ENCODE measurements at places on chromosomes 5 and 9.

DNA sequence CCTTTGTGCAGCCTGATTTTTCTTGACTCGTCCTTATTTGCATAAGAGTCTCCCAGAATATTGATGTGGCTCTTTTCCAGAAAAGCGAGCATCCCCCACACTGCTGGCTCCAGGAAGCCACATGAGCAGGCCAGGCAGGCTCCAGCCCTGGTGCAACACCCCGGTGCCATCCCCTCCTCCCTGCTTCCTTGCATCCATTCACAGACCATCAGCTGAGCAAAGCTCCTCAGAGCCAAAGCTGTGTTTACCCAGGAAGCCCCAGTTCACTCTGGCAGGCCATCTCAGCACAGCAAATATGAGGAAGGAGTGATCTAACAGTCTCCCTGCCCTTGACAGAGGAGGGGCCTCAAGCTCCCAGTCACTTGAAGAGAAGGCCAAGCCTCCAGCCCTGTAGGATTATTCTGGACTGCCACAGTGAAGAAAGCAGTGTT, 34.4 kb downstream of the INSYN2B start:
- no peak for DNase-seq

DNA sequence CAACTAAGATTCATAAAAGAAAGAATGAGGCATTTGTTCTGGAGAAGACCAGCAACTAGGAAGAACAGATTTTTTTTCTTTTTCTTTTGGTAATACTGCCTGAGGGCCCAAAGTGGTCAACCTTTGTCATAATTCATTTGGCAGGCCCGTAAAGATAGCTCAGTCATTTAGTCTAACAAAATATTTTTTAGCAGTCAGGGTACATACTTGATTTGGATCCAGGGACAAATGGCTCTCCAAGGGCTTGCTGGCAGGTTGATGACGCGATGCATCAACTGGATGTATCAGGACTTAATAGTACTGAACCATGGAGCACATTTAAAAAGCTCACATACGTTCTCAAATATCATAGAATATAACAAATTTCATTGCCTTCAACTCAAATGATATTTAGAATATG, 203.4 kb upstream of the ZNF608 start:
- no peak for DNase-seq

DNA sequence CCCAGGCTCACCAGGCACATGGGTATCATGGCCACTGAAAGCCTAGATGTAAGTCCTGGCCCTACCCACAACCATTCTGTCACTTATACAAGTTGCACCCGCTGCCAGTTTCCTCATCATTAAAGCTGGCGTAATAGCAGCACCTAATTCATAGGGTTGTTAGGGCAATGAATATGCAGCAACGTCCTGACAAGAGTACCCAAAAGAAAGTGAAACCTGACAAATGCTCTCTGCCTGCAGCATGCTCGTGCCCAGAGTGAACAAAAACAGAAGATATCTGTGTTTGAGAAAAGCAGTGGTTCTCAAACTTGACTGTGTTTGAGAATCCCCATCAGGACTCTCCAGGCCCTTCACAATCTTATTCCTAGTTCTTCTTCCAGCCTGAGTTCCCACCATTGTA, 632.4 kb downstream of the SEMA5A start:
- DNase-seq = no peak

GRCh38 chr5:156934450-156935211, 28.4 kb downstream of the TIMD4 start:
- peak; percentile 36 for DNase-seq

DNA sequence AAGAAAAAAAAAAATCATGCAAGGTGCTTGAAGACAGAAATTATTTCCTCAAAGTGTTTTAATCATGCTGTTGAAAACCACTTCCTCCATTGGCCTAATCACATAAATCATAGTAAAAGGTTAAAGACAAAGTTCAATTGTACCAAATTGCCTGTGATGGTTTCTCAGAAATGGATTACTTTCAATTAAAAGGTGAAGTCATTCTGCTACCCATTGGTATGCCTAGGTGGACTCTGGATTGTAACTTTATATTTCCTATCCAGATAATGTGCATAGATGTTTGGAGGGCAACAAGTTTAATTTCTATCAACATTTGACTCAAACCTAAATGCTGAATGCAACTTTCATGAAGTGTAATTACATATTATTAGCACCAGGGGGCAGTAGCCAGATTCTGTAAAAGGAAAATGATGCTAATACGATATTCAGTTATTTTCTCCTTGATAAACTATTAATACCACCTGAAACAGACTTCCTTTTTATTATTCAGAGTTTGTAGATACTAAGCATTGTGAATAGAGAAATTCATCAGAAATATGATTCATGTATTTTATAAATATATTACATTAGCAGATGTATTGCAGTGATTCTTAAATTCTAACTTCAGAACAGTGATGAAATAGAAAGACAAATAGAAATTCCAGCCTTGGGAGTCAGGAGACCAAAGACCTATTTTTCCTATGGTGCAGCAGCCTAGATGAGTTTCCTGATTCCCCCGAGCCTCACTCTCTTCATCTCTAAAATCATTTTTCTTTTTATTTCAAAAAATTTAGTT, 148.2 kb downstream of the CAAP1 start:
- DNase-seq = no peak

- DNase-seq = no peak
Observed at GRCh38 chr5:95887977-95888376, 65.5 kb upstream of the GLRX start.

GRCh38 chr5:67094476-67095300, 101.9 kb downstream of the CD180 start:
- no peak for DNase-seq

DNA sequence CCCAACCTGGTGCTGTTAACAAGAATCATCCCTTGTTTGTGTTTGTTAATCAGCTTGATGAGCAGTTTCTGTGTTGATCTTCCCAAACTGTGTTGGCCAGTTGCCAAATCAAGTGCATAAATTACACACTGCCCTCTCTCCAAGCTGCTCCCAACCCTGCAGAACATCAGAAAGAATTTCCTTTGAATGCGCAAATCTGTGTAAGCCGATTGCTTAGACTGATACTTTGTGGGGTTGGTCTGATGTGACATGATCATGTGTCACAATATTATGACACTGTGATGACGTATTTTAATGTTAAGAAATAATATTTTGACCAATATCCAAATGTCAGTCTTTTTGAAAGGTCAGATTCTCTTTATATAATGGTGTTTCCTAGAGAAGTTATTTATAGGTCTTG, 766.4 kb upstream of the WWC1 start:
- no peak for DNase-seq

DNA sequence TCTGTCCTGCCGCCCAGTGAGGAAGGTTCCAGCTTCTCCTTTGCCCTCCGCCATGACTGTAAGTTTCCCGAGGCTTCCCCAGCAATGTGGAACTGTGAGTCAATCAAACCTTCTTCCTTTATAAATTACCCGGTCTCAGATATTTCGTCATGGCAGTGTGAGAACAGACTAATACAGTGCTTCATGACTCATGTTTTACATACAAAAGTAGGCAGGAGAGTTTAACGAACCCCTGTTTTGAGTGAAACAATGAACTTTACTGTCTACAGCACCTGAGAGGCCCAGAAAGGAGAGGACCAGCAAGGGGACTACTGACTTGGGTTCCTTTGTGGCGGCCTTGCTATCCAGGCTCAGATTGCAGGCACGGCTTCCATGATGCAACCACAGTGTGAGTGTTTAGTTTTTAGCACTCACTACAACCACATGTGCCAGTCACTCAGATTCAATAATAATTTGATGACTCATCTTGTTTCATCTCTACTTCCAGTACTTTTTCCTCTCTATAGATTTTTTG, 139.1 kb upstream of the CLINT1 start:
- DNase-seq = no peak

GRCh38 chr5:145360936-145361335, 474.2 kb downstream of the PRELID2 start:
- no peak for DNase-seq

- no peak for DNase-seq
Observed at GRCh38 chr5:68028131-68028727, 187.3 kb upstream of the PIK3R1 start.

DNA sequence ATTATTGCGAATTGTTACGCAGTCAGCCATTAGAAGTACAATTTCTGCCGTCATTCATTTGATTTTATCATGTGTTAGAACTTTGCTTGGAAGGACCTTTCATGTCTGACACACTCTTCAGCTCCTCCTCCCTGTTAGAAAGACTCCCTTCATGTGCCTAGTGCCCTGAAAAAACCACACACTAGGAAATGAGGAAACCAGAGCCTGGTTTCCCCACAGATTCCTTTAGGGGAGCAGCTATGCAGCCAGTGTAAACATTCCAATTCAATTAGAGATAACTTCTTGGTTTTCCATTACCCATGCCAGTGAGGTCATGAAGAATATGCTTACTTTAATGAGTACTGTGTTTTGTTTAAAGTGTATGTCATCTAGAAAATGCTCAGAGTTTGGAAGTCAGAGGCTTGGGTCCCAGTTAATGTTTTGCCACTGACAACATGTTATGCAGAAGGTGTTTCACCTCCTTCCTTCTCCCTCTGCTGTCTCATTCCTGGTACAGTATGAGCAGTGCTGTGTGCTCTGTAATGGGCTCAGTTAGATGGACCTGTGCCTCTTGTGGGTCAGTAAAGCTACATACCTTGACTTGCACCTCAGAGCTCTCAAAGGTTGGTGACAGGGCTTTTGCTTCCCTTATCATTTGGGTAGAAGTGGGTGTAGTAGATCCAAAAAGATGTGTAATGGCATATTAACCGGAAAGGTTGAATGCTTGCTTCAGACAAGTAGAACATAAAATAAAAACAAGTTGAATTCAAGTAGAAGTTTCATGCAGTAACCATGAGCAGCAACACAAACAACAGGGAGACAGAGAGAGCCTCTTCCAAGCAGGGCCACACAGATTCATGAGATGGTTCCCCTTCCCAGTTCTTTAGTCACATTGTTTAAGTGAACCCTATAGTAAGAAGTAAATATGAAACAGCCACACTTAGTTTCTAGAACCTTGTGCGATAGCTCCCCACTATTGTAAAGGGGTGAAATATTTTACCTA, 52.6 kb upstream of the TNFAIP8 start:
- DNase-seq = no peak

- no peak for DNase-seq
Observed at GRCh38 chr5:60633341-60633740, 66.6 kb downstream of the DEPDC1B start.

- DNase-seq = no peak
Observed at GRCh38 chr9:94298949-94299599, 29.4 kb downstream of the NUTM2F start.

DNA sequence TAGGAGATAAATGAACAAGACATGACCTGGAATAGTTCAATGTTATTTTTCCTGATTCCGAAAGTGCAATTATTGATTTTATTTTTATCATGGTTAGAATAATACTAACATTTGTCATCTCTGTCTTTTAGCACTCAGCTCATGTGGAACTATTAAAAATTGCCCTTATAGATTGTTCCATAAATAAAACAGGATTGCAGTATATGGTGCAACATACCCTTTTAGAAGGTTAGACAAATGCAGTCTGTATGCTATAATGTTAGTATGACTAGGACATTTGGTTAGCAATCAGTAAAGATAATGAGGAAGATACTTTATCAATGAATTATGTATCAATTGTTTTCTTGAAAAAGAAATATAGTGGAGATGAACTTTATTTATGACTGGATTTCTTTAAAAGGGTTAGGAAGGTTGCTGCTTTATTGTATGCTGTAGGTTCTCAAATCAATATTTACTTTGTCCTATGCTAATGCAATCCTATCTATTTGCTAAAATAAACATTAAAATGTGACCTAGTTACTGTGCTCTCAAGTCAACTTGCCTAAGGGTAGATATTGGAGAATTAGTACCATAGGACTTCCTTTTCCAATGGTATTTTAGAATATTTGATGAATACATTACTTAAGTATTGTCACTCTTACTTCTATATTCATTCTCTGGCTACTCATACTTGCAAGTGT, 348.9 kb upstream of the ISL1 start:
- no peak for DNase-seq

DNA sequence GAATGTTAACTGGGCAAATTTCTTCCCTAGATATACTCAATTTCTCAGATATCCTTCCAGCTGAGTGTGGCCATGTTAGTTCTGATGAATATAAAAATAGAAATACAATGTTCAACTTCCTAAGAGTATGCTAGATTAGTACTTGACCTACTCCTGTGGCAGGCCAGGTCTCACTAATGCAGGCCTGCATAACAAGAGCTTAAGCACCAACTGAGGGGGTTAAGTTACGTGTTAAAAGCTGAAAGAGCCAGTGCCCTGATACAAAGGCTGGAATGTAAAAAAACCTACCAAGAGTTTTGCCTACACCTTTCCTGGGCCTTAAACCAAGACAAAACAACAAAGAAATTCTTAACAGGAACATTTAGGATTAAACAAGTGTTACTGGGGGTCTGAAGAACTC, 102.8 kb downstream of the MRPS30 start:
- no peak for DNase-seq

GRCh38 chr5:2556375-2556966, 195.0 kb downstream of the IRX2 start:
- DNase-seq = no peak

- DNase-seq = no peak
Observed at GRCh38 chr9:79384501-79384900, 187.3 kb upstream of the TLE4 start.

DNA sequence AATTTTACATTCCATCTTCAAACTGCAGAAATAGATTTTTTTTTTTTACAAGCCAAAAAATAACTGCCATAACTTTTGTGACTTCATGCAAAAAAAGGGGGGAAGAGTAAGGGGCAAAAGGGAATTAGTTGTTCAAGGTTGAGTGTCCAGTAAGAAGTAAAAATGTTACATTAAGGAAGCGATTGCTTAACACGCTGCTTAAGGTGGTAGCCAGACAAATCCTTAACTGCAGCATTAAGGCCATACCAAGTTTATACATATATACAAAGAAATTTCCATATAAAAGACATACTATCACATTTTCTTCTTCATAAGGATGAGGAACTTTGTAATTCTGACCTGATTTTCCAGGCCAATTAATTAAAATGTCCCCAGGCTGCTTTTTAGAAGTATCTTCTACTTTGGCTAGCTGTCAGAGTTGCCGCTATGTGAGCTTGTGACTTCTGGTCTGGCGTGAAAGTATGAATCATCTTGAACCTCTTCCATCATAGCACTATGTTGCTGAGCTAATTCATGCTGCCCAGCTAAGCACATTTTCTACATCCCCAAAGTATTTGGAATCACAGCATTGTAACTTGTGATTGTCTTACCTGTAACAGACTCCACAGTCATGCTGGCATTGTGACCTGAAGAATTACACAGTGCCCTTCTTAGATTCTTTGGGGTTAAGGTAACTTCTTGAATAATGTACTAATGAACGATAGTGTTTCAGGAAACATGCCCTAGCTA, 40.0 kb downstream of the G3BP1 start:
- DNase-seq = no peak

GRCh38 chr5:35213608-35214007, 16.7 kb downstream of the PRLR start:
- no peak for DNase-seq

- DNase-seq = no peak
Observed at GRCh38 chr9:33166231-33167083, 679 bp downstream of the B4GALT1 start.

All from stimulated activated CD4-positive, alpha-beta T cell treated with anti-CD3 and anti-CD28 coated beads, Interleukin-1b, Interleukin-23, amount 100 ng/mL, for 4 hours (primary cell).